ENCODE measurements at places on chromosomes 2 and 18.

DNA sequence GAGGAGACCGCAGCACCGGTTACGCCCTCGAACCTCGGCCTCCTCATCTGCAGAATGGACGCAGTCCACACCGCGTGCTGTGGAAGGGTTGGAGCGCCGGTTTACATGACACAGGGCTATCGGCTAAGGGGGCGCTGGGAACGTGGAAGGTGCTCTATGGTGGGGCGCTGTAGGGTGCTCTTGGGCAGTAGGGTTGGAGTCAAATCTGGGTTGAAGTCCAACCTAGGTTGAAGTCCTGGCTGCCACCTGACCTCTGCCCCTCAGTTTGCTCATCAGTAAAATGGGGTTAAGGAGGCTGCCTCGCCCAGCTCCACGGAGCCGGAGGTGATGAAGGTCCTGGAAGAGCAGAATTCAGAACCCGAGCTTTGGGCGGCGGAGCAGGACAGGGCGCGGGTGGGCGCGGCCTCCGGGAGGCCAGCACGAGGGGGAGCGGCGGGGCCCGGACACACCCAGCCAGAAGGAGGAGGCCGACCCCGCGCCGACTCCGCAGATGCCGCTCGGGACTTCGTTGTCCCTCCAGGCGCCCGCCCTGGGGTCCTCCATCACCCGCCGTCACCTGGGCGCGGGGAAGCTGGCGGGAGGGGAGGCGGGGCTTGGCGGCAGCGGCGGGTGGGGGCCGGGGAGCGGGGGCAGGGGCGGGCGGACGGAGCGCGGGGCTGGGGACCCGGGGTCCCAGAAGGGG is 558 bp upstream of the GAREM2 start:
- ATAC-seq = no peak

DNA sequence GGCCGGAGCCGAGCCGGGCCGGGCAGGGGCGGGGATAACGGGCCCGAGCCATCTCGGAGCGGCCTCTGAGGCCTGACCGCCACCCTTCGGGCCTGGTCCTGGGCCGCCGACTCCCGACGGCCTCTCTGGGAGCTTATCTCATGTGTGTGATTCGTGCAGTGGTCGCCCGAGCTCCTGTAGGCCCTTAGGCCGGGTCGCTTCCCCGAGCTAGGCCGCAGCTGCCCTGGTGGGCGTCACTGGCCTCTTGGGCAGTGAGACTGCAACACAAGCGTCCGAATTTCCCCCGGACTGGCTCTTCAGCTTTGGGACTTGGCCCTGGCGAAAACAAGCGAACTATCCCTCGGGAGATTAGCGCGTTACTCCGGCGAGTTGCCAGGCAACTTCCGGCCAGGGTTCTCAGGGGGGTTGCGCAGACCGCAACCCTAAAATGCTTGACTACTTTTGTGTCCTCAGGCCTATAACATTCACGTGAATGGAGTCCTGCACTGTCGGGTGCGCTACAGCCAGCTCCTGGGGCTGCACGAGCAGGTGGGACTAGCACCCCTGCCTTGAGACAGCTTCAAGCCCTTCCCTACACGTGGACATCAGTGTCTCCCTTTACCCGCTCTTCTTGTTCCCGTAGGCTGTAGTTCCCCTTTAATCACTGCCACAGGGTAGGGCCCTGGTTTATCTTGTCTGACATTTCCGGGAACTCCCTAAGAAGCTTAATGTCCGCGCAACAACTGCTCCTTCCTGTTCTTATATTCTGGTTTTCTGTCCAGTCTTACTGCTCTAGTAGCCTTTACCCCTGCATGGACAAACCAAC is 602 bp downstream of the SNX17 start:
- peak; percentile 62 for ATAC-seq

DNA sequence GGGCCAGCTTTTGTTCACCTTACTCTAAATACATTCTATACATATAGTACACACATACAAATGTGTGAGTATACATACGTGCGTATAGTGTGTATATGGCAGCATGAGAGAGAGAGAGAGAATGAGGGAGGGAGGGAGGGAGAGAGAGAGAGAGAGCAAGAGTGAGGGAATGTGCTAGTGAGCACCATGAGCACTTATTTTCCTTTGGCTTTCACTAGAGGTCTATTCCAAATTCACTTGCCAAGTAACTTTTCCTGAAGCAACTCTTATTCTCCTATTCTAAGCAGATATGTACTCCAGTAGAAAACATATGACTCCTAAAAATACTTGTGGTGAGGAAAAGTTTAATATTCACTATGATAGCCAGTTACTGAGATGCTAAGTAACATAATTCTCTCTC is 85.7 kb downstream of the COBLL1 start:
- ATAC-seq = no peak

DNA sequence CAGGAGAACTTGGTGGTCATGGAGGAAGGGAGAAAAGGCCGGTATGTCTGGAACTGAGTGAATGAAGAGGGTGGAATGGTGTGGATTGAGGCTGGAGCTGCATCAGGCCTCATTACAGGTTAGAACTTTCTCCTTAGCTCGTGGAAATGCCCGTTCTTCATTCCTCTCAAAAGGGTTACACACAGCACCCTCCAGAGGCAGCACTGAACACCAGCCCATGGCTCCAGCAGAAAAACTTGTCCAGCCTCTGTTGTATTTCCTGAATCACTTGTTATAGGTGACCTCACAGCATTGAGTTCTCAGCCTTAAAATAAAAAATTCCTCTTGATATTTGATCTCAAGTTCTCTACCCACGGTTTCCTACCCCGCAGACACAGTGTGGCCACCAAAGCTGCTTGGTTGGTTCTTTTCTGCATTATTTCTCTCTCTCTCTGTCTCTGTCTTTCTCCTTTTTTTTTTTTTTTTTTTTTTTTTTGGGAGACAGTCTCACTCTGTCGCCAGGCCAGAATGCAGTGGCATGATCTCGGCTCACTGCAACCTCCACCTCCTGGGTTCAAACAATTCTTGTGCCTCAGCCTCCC is 89.6 kb downstream of the ITGB1BP1 start:
- ATAC-seq = no peak

- ATAC-seq = no peak
These were observed 44.5 kb upstream of the MAP4K3 start for GRCh38 chr2:39481611-39482010.

DNA sequence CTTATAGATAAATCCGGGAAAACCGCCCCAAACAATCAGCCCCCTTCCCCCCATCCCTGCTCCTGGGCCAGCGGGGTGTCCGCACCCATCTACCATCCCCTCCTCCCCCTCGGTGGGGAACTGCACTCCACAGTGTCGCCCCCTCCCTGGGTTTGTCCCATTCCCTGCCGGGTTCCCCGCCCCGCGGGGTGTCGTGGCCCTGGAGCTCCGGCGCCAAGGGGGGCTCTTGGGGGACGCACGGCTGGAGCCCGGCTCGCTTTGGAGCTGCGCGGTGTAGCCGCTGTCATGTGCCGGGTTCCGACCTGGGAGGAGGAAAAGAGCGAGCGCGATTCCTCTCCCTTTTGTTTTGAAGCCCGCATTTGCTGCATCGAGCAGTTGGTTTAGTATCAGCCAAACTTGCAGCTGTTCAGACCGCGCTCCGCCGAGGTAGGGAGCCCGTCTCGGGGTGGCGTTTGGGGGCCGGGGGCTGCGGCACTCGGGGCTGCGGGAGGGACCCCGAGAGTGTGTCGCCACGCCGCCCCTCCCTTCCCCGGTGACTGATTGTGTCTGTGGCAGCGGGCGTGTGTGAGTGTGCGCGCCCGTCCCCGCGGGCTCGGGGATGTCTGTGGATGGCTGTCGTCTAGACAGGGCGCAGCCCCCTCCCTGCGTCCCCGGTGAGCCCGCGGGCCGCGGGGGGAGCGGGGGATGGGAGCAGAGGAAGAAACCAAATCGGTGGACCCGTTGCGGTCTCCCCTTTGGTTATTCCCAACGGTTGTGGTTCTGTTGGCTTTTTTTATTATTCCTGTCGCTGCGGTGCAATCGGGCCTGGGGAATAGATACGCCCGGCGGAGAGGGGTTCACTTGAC is 797 bp downstream of the CTIF start:
- peak; percentile 42 for ATAC-seq

DNA sequence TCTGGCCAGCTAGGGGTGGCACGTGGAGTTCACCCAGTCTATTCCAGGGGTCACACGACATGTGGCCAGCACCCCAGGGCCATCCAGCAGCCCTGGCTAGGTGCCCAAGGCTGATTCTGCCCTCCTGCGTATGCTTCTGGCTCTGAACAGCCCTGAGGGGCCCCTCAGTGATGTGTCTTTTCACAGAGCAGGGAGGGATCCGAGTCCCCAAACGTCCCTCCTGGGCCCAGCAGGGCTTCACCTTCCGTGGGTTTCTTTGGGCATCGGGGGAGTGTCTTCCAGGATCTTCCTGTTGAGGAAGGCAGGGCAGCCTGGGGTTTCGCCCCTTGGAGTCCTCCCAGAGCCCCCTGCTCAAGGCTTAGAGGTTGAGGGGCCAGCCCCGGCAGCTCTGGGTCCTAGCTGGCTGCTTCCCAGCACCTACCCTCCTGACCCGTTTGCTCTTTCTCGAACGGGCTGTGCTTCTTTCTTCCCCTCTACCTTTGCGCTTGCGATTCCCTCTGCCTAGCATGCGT is 165.9 kb downstream of the DYSF start:
- peak; percentile 2 for ATAC-seq

- peak; percentile 94 for ATAC-seq
These were observed at the start of the genes PEX13 and PUS10 for GRCh38 chr2:61017556-61018317. PEX13 (plus strand) TSS chr2:61017720; CDS start chr2:61017760, 40 bp downstream. PUS10 (minus strand) TSS chr2:61018255; CDS start chr2:61011890, 6,365 bp downstream.

DNA sequence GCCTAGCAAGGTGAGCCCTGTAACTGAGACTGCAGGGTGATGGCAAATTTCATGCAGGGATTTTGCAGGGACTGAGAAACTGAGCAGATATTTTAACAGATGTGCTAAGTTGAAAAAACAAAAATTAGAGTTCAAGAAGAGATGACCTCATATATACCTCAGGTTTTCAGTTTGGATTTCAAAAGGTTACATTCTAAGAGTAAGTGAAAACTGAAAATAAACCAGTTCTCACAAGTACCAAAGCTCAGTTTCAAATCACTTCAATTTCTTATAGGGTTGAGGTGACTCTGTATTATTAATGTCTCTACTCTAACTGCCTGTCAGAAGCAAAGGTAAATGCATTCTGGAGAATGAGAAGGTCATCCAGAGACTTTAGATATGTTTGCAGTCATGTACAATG is 237.4 kb upstream of the VRK2 start:
- no peak for ATAC-seq

DNA sequence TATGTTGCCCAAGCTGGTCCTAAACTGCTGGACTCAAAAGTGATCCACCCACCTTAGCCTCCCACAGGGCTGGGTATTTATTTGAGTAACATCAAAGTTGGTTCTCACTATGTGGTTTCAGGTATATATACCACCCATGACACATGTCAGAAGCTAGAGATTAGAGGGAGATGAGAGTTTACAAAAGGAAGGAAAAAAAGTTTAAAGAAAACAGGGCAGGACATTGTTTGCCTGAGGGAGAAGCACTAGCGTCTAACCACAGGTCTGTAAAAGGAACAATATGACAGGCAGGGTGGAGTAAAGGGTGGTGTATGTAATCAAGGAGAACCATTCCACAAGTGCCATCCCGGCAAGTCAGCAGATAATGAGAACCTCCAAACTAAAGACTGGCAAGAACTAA is 8.5 kb downstream of the CEP76 start:
- ATAC-seq = no peak

DNA sequence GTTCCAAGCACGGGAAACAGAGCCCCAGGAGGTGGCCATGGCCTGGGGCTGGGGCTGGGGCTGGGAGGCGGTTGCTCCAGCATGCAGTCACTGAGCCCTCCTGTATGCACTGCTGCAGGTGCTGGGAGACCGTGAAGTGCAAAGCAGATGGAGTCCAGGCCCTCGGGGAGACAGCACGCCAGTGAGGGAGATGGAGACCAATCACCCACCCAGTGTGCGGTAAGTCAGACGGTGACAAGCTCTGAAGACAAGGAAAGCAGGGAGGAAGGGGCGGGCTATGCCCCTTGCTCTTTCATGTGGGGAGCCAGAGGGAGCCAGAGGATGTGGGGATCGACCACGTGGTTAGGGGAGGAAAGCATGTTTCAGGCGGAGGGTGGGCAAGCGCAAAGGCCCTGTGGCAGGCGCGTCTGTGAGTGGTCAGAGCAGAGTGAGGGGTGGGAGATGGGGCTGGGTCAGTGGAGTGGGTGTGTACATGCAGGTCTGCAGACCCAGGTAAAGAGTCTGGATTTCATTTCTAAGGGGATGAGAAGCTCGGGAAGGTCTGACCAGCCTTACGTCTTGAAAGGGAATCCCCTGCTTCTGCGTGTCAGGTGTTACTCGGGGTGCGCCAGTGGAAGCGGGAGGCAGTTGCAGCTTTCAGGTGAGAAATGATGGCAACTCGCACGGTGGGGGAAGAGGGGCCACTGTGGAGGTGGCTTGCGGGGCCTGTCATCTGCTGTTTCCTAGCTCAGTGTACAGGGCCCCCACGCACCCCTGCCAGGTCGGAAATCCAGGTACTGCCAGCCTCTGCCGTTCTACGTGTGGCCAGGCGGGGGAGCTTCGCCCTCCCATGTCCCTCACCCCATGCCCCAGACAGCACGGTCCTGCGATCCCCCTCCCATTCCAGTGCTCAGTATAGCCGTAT is 19.4 kb downstream of the RRM2 start:
- ATAC-seq = peak; percentile 72

GRCh38 chr18:36622610-36623009 is 206.2 kb downstream of the TPGS2 start:
- ATAC-seq = no peak

DNA sequence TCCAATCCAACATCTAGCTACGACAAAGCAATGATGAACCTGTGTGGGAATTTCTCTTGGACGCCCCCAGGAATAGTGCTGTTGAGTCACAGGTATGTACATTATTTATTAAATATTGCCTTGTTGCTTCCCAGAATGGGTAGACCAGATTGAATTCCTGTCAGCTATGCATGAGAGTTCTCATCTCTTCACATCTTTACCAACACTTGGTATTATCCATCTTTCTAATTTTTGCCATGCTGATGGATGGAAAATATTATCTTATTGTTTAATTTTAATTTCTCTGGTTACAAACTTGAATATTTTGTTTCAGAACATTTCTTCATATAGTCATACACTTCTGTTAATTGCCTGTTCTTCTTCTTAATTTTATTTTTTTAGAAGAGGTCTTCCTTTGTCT is 9.6 kb upstream of the RAB10 start:
- ATAC-seq = no peak

GRCh38 chr2:3669656-3670055 is 11.7 kb downstream of the ALLC start:
- no peak for ATAC-seq

- no peak for ATAC-seq
These were observed 26.3 kb downstream of the CTIF start for GRCh38 chr18:48565105-48565504.

DNA sequence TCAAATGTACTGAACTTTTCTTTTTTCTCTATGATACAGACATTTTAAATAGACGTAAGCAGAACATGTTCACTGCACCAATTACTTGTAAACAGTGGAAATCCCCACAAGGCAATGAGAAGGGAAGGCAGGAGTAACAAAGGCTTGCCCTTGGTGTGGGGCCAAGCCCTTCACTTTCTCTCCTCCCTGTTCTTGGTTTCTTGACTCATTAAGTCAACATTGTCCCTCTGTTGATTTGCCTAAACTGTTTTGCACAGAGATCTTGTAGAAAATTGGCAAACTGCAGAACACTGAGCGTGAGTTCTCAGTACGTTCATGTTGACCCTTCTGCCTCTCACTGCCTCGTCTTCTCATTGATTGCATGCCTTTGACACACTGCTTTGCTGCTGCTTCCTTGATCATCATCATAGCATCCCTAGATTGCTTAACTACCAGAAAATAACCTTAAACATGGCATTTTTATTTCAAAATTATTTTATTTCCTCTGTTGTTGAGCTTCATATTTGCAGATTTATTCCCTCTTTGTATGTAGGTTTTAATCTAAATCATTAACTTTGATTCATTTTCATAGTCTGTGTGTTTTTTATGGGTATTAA is 257.7 kb downstream of the PTGR3 start:
- no peak for ATAC-seq

- ATAC-seq = no peak
These were observed 741.3 kb upstream of the RAB6C start for GRCh38 chr2:129237966-129238725.

GRCh38 chr2:182077448-182078142 is 91.9 kb downstream of the PPP1R1C start:
- ATAC-seq = peak; percentile 36
